ENCODE measurements at places on chromosomes 3 and 15.

GRCh38 chr3:33315826-33316225 is 38.6 kb downstream of the FBXL2 start:
- DNase-seq, result no peak

GRCh38 chr3:184335661-184336546 is 1.5 kb upstream of the FAM131A start:
- peak; percentile 84 for DNase-seq

GRCh38 chr3:101061312-101061711 is 68.1 kb upstream of the ABI3BP start:
- DNase-seq, result no peak

DNA sequence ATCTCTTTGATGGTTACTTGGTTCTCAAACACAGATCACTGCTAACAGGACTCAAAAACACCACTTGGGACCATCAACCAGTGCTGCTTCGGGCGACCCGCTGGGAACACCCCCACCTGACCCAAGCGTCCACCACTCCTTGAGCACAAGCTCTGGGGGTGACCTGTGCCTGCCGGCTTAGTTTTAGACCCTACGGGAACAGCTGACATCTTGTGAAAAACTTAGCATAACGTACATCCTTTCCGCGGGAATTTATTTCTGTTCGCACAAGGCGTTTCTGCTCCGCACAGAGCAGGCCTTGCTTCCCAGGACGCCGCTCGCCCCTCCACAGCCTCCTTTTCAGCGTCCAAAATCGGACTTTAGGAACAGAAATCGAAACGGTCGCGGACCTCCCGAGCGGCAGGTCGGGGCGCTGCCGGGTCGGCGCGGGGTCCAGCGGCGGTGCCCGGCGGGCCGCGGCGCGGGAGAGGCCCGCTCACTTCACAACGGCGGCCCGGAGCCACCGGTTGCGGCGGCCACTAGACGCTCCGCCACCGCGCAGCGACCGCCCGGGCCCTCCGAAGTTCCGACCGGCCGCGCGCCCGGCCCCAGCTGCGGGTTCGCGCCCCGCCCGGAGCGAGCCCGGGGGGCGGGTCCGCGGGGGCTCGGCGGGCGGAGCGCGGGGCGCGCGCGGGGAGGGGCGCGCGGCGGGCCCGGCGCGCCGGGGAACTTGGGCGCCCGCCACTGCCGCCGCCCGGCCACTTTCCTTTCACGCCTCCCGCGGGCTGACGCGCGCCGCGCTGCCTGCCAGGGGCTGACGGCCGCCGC is 959 bp downstream of the SFMBT1 start:
- peak; percentile 39 for DNase-seq

GRCh38 chr3:8723612-8724011 is 10.0 kb upstream of the CAV3 start:
- DNase-seq, result no peak

DNA sequence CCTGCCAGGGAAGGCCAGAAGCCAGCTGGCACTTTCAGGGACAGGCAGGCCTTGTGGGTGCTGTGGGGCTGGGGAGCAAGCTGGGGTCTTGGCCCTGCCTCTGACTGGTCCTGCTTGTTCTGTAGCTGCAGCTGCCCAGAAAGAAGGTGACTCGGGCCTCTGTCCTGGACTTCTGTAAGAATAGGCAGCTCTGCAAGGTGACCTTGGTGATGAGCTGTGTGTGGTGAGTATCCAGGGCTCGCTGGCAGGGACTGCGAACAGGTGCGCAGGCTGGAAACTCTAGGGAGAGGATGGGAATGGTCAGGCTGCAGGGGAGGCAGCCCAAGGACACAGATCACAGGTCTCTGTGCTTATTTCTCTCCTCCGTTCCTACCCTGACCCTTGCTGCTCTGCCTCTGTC is 31.2 kb downstream of the SLC22A14 start:
- no peak for DNase-seq

DNA sequence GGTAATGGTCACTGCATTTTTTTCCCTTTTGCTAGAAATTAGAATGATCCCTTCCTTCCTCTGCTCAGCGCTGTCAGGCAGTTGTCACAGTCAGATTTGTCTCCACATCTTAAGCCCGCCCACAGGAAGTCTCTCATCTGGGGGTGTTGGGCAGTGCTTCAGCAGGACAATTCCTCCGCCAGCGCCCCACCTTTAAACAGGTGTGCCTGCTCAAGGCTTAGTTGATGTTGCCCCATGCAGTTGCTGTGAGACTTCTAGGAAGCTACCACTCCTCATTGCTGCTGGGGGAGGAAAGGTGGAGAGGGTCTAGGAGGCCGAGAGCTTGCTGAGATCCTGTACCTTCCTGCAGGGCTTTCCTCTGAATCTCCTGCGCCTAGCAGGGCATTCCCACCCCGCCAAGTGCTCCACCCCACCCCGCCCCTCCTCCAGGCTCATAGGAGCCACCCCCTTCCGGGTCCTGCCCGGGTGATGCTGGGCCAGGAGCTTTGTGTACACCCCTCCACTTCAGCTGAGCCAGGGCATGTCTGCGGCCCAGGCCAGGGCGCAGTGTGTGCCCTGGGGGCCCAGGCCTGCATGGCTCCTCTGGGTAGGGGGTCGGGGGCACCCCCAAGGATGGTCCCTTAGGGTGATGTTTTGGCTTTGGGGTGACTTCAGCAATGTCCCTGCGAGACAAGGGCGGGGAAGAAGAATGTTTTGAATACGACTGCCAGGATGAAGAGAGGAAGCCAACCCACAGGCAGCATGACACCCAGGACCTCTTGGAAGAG is 68.7 kb downstream of the TRAK1 start:
- DNase-seq, result no peak

DNA sequence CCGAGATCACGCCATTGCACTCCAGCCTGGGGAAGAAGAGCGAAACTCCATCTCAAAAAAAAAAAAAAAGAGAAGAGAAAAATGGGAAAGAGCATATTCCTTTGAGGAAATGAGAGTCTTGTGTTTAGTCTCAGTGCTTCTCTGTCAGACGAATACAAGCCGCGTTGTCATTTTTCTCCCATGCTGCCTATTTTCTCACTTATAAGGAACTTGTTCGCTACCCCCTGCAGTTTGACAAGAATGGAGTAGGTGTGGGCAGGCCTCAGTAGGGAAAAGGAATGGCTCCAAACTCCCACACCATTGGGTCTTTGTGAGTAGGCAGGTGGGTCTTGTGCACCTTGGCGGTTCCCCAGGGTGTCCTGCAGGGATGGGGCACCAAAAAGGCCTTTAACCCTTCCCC is 6.5 kb downstream of the GPR160 start:
- no peak for DNase-seq

DNA sequence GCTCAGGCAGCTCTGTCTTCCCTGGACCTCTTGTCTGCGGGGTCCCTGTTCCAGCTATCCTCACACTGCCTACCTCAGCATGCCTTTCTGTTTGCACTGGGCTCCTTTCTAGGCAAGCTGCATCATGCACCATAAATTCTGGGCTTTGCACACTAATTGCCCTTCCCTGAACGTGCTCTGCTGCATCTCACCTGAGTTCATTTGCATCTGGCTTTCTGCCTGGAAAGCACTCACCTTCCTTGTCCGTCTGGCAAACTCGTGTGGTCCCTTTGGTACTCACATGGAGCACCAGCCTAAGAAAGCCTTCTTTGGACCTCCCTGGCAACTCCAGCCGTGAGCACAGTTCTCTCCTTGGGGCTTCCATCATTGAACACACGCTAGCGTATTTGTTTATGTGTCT is 365.6 kb downstream of the SV2B start:
- DNase-seq, result no peak

- no peak for DNase-seq
Measured at GRCh38 chr15:64740311-64741170, 34.8 kb downstream of the RBPMS2 start.

DNA sequence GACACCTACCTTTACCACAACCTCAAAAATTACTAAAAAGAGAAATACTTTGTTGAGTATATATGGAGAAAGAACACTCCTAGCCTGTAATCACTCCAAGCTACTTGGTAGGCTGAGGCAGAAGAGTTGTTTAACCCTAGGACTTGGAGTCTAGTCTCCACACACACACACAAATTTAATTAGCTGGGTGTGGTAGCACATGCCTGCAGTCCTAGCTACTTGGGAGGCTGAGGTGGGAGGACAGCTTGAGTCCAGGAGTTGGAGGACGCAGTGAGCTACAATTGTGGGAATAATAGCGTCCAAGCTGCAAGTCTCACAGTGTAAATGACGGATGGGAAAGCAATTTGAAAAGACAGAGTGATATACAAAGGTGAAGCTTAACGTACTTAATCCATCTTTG is 50.5 kb downstream of the LDHAL6B start:
- no peak for DNase-seq

DNA sequence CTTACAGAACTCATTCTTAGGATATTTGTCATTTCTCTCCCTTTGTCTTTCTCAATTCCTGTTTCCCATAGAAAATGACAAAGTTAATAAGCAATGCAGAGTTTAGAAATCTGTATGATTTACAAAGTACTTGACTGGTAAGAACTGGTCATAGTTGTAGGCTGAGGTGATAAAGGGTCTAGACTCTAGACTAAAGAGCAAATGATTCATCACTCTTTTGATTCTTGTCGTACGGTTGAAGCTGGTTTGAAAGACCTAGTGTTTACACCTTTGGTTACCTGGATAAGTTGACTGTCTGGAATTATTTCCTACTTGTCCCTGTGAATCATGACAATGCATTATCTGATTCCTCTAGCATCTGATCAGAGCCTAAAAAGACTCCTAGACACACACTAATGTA is 58.9 kb upstream of the TP63 start:
- DNase-seq, result no peak

DNA sequence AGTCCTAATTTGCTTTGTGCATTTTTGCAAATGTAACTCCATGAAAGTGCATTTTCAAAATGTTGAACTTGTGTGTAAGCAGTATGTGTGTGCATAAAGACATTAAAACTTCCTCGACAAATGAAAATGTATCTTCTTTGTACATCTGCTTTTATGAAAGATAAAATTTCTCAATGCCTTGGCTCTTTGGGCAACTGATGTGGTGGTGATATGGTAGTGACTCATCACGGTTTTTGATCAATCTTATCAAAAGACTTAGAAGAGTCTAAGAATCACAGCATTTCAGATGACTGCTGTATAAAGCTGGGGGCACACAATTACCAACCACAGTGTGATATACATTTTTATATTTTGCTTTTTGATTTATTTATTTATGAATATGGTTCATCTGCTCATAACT is 5.4 kb upstream of the MASP1 start:
- no peak for DNase-seq

DNA sequence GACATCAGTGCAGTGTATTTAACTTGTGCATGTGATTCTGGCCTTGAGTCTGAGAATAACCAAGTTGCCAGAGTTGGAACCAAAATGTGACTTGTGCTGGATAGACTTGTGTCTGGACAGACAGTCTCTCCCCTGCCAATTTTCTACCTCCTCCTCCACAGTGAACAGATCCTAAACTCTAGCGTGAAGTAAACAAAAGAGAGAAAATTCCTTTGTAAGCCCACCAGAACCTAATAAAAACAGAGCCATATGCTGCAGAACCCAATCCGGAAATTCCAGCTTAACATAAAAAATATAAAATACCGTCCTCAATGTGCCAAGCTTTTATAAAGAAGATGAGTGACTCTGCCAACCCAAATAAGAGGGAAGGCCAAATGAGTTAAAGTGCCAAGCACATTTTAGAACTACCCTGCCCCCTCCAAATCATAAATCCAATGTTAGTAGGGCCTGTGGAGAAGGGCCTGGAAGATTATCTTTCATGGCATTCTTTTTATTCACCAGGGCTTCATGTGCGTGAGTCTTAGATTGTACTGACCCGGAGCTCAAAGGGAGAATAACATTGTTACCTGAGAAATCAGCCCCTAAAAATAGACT is 344.6 kb upstream of the PROK2 start:
- no peak for DNase-seq

DNA sequence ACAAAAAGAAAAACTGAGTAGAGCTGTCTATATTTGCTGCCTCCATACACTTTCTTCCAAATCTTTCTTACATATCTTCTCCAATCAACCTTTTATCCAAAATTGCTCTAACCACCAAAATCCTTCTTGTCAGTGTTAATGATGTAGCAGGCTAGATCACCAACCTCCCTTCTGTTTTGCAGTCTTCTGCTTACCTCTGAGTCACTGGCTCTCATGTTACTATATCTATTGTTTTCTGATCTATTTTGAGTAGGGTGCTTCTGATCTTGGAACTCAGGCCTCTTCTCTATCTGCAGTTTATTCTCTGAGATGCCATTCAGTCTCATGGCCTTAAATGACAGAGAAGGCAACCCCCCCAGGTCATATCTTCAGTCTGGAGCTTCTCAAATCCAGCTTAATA is 26.3 kb upstream of the AADAC start:
- no peak for DNase-seq

DNA sequence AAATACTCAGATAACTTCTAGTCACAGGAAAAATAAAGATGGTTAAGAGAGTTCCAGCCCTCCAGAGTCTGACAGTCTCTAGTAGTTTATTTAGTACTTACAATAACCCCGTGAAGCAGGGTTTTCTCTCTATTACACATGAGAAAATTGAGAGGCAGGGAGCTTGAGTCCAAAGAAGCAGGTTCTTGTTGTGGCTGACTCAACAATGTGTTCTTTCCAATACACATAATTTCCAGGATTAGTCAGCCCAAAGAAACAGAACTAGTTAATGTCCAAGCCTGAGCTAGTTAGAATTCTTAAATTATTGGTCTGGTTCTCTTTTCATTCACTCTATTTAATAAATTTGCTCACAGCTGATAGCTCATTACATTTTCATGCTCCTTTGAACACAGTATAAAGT is 49.9 kb downstream of the ALDH1A2 start:
- no peak for DNase-seq

DNA sequence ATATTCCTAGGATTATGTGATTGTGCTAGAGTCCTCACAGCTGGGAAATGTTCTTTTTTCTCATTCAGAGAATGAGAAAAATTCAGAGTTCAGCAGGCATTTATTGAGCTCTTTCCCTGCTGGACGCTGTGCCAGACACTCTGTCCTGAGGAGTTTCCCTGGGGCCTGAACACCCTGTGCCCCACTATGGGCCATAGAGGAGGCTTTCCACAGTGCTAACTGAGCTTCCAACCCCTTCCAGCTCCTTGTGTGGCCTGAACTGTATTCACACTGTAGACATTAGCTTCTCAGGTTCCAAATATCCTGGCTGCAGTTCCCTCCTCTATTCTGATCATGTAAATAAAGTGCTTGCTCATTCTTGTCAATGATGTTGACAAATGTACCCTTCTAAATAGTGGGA is 10.0 kb downstream of the ABHD2 start:
- DNase-seq, result no peak

- DNase-seq, result no peak
Measured at GRCh38 chr3:49248840-49249227, 28.2 kb downstream of the C3orf62 start.

DNA sequence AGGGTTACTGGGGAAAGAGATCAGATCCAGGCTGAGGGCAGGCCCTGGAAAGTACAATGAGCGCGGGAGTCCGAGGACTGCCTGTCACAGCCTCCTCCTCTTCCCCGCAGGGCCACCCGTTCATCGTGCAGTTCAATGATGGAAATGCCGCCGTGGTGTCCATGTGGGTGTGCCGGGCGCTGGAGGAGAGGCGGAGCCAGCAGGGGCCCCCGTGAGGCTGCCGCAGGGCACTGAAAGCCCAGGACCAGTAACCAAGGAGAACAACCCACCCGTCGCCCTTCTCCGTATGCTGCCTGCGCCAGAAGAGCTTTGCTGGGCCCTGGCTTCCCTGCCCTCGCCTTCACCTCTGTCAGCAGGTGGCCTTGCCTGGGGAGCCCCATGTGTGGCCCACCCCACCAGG is 18.8 kb upstream of the SKOR1 start:
- DNase-seq, result no peak

- peak; percentile 38 for DNase-seq
Measured at GRCh38 chr3:184261854-184262763, 756 bp upstream of the CAMK2N2 start.

Measured in activated CD4-positive, alpha-beta T cell treated with anti-CD3 and anti-CD28 coated beads, Interleukin-2, amount 50 U/mL, for 4 hours (primary cell).